ENCODE measurements at places on chromosomes 11 and 22.

- DNase-seq: no peak
These were observed 72.6 kb downstream of the MYO7A start for GRCh38 chr11:77200351-77201268.

DNA sequence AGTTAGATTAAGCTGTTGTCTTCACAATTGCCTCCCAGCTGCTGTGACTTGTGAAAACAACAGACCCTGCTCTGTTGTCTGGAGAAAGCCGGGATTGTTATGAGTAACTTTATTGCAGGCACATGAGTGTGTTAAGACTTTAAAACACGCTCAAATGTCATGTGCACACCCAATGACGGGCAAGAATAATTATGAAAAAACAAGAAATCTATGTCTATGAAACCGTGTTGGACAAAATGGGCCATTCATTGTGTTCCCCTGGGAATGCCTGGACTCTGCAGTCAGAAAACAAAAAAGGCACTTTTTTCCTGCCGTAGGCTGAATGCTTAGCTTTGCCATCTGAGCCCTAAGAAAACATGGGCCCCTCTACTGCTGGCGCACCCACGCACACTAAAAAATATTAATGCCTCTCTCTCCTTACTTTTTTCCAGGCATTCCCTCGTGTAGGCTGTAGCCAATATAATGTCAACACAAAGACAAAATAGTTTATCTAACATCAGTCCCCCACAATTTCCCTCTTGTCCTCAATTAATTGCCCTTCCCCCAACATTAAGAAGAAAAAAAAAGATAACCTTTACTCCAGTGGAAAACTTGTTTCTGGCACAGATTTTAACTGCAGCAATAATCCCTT is 207.9 kb downstream of the SOX6 start:
- DNase-seq: peak; percentile 70

DNA sequence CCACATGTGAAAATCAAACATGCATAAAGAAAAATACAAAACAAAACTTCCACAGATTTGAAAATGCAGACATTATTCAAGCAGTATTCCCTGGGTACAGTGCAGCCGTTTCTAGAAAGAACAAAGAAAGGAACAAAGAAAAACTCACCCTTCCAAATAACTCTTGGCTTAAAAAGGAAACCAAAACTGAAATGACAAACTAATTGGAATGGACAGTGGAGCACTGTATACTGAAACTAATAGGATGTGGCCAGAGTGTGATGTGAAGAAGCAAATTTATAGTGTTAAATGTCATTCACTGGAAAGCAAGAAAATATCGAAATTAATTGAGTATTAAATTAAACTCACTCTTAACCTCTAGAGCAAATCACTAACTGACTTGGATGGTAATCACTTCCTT is 55.4 kb downstream of the QSER1 start:
- DNase-seq: no peak

- DNase-seq: no peak
These were observed 7.6 kb downstream of the WNT7B start for GRCh38 chr22:45969414-45969799.

DNA sequence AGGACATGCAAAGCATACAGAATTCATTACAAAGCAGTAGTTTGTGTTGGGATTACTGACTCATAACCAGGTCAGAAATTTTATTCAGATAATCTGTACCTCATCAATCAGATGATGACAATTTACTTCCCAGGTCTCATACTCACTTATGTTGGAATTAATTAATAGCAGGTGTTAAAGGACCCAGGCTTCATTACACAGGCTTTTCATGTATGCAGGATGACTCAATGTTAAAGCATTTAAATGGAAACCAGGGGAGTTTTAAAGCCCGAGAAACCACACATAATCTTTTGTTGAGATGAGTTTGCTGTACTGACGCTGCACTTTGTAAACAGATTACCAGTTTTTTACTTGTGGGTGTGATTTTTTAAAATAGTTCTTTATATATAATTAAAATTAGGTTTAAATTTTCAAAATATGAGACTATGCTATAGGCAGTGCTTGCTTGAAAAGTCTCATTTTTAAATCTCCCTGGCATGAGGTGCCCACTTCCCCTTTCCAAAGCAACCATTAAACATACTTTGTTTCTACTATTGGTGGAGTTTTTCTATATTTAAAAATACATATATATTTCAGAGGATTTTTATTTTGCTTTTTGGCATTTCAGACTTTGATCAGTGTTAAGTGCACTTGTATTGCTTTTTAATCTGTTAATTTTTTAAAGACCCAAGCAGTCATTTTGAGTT is 41.0 kb downstream of the CEP57 start:
- DNase-seq: no peak

- no peak for DNase-seq
These were observed 87.0 kb downstream of the FAM168A start for GRCh38 chr11:73510877-73511276.

GRCh38 chr22:44625421-44625760 is 76.6 kb upstream of the PRR5 start:
- DNase-seq: no peak

- DNase-seq: no peak
These were observed 126.4 kb upstream of the RASSF10 start for GRCh38 chr11:12882670-12883069.

DNA sequence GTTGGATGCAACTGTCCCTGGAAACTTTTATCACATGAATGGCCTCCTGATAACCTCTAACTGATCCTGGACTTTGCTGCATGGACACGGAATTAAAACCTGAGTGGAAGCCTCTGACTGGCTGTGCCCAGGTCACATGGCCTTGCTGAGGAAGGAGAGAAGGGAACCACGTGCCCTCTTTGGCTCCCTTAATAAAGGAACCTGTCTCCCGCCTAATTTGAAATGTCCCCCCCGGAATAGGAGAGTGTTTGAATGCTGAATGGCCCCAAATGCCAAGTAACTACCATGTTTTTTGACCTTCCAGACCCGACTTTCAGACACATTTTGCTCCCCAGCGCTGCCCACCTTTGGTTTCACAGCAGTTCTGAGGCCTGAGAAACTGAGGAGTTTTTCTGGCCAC is 76.9 kb downstream of the ADAMTS15 start:
- no peak for DNase-seq

- DNase-seq: no peak
These were observed 17.8 kb upstream of the CCDC34 start for GRCh38 chr11:27380771-27381170.

GRCh38 chr11:85709941-85710702 is 24.1 kb upstream of the CCDC89 start:
- no peak for DNase-seq

GRCh38 chr11:78795621-78796261 is 221.1 kb upstream of the NARS2 start:
- DNase-seq: no peak

DNA sequence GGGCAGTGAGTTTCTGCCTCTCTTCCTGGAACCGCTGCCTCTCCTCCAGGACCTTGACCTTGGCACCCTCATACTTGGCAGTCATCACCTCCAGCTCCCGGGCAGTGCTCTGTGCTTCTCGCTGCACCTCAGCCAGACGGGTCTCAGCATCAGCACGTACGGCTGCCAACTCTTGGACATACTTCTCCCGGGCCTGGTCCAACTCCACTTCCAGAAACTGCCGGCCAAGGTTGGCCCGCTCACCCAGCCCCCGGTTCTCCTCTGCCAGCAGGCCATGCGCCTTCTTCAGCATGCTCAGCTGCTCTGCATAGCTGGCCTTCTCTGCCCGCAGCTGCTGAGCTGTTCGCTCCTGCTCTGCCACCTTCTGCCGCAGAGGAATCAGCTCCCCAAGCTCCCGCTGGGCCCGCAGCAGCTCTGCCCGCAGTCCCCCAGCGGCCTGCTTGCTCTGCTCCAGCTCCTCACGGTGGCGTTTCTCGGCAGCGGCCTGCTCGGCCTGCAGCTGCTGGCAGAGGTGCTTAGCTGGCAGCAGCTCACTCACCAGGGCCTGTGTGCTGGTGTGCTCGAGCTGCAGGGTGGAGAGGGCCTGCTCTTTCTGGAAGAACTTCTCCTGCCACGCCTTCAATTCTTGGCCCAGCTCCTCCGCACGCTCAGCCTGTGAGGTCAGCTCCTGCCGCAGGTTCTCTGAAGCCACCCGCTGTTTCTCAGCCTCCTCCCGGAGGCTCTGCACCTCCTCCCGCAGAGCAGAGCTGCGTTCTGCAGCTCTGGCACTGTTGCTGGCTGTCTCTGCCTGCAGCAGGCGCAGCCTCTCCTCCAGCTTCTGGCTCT is 14.4 kb downstream of the IL18BP start:
- no peak for DNase-seq

- no peak for DNase-seq
These were observed 94.9 kb downstream of the AMBRA1 start for GRCh38 chr11:46498968-46499367.

DNA sequence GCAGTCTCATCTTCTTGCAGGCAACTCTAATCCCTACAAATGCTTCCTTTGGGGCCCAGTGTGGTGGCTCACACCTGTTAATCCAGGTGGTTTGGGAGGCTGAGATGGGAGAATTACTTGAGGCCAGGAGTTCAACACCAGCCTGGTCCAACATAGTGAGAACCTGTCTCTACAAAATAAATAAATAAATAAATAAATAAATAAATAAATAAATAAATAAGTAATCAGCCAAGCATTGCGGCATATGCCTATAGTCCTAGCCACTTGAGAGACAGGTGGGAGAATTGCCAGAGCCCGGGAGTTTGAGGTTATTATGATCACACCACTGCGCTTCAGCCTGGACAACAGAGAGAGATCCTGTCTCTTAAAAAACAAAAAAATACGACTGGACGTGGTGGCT is 34.1 kb upstream of the RRAS2 start:
- no peak for DNase-seq

All from right kidney (tissue), 9 donors.